ENCODE measurements at places on chromosomes 5 and 9.

- DNase-seq: peak; percentile 39
Measured at GRCh38 chr9:113446323-113446740, 17.2 kb upstream of the RGS3 start.

- DNase-seq: no peak
Measured at GRCh38 chr9:79581794-79582193, 10.0 kb downstream of the TLE4 start.

DNA sequence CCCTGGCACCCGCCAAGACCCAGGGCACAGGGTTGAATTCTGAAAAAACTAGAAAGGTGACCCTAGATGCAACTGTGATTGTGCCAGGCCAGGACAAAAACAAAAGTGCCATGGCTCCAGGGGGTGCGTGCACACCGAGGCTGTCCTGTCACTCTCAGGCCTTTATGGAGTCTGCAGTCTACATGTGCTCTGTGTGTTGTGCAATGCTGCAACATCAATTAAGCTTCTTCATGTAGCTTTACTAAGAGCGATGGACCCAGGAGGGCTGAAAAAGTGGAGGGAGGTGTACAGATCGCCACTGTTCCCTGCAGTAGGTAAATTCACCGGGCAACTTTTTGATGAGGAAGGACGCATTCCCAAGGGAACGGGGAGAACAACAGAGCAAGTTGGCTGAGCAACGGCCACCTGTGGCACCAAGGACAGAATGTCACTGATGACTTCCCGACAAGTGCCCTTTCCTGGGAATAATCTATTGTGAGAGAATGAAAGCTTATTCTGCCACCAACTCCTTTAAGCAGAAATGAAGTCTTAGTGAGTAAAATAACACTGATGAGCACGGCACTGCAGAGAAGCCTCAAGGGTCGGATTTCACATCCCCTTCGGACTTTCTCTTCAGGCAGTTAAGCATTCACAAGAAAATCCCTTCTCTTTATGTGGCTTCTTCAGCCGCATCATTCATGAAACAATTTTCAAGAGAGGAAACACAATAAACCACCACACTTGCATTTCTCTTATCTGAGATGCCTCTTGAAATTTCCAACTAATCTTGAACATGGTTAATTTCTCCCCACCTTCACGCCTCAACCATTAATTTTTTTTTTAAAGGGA, 149.6 kb downstream of the DROSHA start:
- DNase-seq: no peak

- no peak for DNase-seq
Measured at GRCh38 chr9:128798896-128799295, 11.8 kb downstream of the TBC1D13 start.

DNA sequence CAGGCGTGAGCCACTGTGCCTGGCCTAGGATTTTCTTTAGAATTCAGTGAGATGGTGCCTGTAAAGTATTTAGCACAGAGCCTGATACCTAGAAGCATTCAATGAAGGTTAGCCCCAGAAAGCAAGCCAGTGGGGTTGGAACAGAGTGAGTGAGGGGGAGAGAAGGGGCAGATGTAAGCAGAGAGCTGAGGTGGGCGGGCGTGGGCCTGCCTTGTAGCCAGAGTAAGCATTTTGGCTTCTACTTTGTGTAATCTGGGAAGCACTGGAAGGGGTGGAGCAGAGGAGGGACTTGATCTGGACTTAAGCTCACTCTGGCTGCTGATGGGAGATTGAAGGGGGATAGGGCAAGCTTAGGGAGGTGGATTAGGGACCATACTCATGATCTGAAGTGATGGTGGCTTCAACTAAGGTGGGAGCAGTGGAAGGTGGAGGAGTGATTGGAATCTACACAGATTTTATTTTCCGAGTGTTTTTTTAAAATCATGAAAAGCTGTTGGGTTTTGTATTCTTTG, 2.6 kb downstream of the EXOSC2 start:
- no peak for DNase-seq

DNA sequence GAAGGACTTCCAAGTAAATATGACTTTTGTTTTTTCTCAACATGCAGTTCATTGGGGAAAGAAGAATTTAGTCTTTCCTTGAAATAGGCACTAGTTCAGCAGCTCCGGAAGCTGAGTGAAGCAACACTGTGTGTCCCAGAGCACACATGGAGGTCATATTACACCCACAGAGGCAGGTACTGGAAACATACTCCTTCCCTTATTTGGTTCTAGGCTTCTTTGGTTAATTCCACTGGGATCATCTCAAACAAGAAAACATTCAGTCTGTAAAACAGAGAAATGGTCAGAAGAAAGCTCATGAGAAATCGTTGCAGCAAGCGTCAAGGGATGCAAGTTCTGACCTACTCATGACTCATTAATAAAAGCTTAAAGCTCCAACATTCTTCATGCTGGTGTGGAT, 175.1 kb upstream of the PCSK5 start:
- no peak for DNase-seq

DNA sequence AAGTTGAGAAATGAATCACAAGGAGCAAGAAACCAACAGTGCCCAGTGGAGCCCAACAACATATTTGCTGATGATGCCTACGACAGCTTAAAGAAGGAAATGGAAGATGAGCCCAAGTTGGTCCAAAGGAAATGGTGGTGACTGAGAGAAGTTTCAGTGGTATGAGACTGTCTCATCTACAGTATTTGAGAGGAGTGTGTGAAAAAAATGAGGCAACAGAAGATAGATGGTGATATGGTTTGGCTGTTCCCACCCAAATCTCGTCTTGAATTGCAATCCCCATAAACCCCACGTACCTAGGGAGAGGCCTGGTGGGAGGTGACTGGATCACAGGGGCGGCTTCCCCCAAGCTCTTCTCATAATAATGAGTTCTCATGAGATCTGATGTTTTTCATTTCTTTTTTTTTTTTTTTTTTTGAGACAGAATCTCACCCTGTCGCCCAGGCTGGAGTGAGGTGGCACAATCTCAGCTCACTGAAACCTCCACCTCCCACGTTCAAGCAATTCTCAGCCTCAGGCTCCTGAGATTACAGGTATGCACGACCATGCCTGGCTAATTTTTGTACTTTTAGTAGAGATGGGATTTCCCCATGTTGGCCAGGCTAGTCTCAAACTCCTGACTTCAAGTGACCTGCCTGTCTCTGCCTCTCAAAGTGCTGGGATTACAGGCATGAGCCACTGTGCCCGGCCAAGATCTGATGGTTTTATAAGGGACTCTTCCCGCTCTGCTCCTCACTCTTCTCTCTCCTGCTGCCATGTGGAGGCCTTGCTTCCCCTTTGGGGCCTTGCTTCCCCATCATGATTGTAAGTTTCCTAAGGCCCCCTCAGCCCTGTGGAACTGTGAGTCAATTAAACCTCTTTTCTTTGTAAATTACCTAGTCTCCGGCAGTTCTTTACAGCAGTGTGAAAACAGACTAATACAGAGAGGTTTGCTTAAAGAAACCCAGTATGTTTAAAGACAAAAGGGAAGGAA, 30.2 kb downstream of the EFCAB9 start:
- no peak for DNase-seq

GRCh38 chr5:135869935-135870334, 25.7 kb downstream of the IL9 start:
- no peak for DNase-seq

GRCh38 chr9:3692606-3693005, 166.8 kb upstream of the RFX3 start:
- DNase-seq: no peak

- no peak for DNase-seq
Measured at GRCh38 chr5:148992265-148992664, 70.6 kb downstream of the SH3TC2 start.

- DNase-seq: no peak
Measured at GRCh38 chr9:97293207-97293721, 14.2 kb upstream of the CCDC180 start.

DNA sequence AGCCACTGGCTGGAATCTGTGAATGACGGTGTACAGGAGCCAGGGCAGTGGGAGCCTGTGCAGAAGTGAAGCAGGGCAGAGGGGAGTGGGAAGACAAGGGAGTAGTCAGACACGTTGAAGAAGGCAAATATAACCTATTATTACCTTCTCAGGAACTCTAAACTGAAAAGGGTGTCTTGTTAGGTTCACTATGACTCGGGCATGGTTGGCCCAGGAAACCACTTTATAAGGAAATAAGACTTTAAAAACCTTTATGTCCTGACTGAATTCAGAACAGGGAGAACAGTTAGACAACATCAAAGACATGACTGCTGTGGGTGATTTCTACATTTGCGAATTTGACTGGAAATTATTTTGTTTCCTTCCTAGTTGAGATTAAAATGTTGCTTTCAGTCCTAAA, 107.5 kb downstream of the ACER2 start:
- DNase-seq: no peak

DNA sequence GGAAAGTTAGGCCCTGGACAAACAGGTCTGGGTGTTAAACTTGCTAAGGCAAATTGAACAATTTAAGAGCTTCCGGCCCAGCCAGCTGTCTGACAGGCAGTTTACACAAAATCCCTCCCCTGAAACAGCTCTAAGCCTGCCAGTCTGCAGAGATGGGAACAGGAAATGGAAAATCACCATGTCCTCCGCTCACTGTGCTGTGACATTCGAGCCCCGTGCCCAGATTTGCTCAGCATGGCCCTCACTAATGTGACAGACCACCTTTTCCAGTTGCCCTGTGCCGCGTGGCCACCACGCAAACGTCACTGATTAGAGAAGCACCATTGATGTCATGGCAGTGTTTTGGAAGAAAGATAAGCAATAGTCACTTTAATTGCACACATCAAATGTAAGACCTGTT, 41.0 kb downstream of the CCNJL start:
- DNase-seq: no peak

DNA sequence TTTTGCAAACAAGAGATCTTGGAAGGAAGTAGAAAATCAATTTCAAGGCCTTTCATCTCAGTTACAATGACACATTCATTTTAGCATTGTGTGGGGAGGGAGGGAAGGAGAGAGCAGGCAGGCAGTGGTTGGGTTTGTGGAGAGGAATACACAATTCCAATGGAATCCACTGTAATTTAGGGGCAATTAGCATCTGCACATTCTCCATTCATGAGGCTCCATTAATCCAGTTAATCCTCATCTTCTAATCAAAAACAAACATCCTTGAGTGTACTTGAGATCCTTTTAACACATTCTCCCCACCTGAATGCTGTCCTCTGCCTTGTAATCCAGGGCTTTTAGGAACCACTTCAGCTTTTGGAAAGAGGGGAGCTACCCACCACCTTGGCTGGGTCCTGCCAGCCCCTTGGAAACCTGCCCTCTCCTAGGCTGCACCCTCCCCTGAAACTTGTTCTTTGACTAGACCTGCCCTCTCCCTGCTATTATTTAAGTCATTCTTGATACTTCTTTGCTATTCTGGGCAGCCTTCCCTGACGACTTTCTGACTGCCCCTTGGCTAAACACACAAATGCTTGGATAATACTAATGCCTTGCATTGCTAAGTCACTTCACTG, 271.2 kb downstream of the SLIT3 start:
- no peak for DNase-seq

DNA sequence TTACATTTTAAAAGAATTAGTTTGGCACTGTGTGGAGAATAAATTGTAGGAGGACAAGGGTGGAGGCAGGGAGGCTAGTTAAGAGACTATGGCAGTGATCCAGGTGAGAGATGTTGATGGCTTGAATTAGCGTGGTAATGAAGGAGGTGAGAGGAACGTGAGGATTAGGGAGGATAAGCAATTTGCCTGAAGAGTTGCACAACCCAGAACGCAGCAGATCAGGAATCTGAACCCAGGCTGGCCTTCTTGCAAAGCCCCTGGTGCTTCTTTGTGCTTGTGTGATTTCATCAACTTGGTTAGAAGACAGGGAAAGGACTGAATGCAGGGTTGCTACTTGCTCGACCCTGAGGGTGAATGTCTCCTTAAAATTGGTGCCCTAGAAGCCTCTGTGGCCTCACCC, 6.9 kb upstream of the SCAMP1 start:
- DNase-seq: no peak

- DNase-seq: no peak
Measured at GRCh38 chr9:27749838-27750237, 176.6 kb upstream of the C9orf72 start.

DNA sequence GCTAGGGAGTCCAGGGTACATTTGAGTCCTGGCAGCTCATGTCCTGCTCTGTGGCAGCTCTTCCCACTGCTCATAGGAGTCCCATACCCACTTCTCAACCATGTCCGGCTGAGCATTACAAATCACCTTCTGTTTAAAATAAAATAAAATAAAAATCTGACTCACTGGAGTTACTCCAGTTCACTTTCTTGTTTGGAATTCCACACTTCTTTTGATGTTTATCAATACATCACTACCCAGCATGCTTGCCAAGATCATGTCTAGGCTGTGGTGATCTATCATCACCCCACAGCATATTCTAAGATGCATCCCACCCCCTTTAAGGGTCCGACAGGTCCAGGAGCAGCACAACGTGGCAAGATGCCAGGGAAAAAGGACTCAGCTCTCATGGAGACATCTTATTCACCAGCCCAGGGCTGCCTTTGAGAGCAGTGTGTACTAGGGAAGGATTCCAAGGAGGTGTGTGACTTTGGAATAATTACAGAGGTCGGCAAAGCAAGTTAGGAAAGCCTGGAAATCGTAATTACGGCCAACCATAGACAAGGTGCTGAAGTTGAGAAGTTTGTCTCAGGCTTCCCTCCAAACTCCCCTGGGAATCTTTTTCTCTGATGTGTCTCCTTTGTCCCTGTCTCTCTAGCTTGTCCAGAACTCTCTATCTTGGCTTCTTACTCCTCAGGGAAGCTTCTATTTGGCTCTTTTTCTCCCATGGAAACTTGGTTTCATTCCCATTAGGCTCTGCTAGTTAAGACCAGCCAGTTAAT, 111.4 kb upstream of the SLC1A3 start:
- DNase-seq: no peak

DNA sequence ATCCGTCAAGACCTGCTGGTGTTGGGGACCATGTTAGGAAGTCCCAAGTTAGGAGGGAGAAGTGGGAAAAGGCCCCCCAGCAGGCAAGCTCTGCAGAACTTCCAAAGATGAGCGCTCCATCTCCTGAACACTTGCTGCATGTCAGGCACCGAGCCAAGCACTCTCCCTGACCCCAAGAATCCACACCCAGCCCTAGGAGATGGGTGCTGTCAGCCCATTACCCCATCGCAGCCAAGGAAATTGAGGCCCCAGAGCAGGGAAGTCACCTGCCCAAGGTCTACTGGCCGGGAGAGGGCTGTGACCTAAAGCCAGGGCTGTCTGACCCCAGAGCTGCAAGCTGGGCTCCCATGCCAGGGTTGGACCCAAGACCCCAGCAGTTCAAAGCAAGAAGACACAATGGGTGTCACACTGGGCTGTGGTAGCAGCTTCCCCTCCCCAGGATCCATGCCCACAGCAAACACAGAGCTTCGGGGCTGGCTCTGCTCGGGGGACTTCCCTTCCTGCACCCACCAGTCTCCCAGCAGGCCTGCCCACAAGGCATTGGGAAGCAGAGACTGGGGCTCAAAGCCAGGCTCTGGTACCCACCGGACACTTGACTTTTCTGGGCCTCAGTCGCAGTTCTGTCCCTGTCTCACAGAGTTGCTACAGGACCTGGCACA, 13.5 kb downstream of the EEIG1 start:
- DNase-seq: no peak

Measured in GM12891 (cell line).